ENCODE measurements at places on chromosomes 16 and 17.

DNA sequence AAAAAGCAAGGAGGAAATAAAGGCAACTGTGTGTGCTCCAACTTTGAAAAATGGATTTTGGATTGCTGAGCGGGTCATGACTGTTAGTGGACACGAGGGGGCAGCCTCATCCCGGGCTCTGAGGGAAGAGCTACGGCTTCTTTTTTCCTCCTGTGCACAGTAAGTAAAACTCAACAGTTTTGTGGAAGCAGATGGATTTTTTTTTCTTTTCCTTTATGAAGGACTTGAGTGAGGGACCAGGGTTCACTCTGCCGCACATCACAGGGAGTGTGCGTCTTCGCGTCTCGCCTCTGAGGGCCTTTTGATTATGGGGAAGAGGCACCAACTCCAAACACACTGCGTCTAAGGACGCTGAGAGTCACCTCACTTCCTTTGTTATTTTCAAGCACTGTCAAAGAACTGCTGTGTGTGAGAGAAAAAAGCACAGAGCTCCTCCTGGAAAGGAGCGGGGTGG lies 80.3 kb upstream of the GOT2 start:
- DNase-seq = peak; percentile 3

DNA sequence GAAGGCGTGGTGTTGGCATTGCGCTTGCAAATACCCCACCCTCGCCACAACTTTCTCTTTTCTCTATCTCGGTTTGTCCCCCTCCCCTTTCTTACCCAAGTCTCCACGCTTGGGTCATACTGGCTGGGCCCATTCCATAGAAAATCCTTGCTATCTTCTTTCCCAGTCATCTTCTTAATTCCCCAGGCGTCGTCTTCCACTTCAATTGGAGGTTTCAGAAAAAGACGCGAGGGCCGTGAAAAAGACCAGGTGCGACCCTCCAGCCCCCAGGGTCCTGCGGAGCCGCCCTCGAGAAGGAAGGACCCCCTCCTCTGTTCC lies 8.3 kb downstream of the IRX5 start:
- DNase-seq = no peak

DNA sequence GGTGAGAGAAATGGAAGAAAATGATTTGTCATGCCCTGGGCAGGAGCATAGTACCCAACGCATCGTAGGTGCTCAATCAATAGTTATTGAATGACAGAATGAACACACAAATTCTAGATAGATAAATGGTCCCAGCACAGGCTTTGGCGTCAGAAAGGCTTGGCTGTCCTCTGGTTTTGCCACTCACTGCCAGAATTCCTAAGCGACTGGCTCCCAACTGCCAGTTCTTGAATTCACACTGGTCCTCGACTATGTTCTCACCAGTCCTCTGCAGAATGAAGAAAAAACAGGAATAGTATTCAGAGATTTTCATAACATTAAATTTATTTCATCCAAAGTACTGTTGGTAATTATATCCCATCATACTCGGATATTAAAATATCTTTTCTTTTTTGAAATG lies 163.1 kb upstream of the NOL11 start:
- DNase-seq = no peak

GRCh38 chr16:53209429-53209828 lies 154.6 kb downstream of the CHD9 start:
- DNase-seq = no peak

DNA sequence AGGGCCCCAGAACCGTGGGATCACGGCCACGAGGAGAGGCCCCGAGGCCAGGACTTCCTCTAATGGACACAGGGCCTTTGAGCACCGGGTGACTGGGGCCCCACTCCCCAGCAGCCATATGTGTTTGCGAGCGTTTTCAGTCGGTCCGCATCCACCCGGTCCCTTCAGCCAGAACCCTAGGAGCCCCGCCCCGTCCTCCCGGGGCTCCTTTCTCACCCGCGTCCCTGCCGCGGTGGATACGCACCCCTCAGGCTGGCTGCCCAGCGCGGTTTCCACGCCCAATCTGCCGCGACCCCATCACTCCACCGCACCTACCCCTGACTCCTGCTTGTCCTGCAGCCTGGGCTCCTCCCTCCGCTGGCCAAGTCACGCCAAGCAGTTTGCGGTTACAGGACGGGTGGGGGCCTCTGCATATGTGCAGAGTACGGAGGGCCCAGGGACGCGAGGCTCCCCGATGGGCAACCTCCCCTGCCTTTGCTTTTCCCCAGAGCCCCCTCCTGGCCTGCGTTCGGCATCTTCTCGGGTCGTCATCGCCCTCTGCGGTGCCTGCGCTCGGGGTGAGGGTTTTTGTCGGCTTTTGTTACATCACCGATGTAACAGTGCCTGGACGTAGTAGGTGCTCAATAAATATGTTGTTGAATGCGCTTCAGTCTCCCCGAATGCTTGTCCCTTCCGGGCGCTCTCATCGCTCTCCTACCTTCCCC lies 1.0 kb upstream of the TTYH2 start:
- no peak for DNase-seq

DNA sequence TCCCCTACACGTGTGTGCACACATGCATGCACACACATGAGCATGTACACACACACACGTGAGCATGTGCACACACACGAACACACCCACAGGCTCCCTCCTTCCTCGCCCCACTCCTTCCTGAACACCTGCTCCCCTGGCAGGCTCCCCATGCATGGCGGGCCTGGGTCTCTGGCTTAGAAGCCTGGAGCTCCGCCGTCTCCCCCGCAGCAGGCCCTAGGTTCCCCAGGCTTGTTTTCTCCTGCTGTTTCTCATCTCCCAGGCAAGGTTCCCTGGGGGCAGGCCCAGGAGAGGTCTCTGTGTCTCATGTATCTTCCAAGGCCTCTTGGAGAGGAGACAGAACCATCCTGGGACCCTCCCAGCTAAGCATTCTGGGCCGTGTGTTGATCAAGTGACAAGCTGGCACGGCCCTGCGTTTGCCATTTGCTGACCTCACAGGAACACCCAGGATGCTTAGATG lies 202.3 kb upstream of the CIBAR2 start:
- no peak for DNase-seq

DNA sequence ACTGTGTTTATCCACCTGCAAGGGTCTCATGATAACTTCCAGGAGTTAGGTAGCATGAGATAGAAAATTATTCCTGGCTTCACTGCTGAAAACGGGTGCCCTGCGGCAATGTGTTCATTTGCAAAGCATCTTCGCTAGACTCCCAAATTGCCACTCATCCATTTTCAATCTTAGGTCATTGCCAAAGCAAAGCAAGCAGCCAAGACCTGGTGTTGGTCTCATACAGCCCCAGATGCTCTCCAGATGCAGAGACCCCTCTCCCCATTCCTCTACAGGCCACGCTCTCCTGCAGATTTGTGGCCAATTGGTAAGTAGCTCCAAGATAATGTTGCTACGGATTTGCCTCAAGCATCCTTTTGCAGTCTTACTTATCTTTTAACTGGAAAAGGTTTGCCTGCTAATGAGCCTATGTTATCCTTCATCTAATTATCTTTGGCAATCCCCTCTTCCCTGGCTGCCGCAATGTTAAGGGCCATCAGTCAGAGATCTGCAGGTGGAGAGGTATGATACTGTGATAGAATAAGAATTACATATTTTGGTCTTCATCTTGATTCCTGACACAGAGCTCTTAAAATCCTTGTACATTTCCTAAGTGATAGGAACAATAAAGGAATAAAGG lies 222.0 kb downstream of the SLC39A11 start:
- no peak for DNase-seq

DNA sequence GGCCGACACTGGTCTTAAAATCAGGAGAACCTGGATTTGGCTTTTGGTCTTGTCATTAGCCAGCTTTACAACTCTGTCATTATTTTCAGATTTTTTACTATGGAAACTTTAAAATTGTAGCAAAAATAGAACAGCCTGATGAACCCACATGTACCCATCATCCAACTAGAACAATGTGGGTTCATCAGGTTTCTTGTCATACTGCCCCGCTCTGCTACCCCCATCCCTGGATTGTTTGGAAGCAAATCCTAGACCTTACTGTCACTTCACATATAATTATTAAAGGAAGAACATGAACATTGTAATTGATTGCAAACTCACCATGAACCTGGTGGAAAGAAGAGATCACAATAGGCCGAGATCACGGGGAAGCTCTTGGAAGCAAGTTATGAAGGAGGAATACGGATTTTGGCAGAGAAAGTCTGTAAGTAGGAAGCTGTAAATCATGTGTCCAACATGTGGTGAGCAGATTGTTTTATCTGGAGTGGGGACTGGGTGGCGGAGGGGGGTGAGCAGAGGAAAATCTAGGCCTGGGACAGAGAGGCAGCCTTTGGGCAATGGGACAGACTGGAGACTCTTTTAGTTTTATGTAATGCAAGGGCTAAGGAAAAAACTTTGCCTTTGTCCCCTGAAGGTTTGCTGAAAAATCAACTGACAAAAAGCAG lies 67.0 kb downstream of the PITPNC1 start:
- DNase-seq = no peak

DNA sequence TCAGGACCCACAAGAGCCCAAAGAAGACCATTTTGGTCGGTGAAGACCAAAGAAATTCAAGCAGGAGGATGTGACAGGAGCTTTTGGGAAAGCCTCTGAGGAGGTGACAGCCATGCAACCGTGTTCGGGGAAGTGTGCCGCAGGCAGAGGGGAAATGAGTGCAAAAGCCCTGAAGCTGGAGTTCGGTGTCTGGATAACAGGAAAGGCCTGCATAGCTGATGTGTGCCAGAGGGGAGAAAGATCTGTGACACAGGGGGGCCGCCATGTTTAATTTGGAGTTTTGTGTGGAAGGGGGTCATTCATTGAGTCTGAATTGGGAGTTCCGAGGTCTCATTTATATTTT lies 870 bp upstream of the ZC3H7A start:
- peak; percentile 46 for DNase-seq

DNA sequence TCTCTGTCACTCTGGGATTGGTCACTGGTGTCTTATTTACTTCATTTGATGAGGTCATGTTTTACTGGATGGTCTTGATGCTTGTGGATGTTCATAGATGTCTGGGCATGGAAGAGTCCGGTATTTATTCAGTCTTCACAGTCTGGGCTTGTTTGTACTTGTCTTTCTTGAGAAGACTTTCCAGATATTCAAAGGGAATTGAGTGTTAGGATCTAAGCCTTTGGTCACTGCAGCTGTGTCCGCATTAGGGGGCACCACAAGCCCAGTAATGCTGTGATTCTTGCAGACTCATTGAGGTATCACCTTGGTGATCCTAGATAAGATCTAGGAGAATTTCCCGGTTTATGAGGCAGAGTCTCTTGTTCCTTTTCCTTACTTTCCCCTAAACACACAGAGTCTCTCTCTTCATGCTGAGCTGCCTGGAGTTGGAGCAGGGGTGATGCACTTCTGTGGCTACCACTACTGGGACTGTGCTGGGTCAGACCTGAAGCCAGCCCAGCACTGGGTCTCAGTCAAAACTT lies 214.7 kb downstream of the SPECC1 start:
- peak; percentile 20 for DNase-seq

Data from NCI-H146 (cell line).